ENCODE measurements at places on chromosomes 2 and 18. TPM values are rescaled to one million over a fixed set of nuclear protein-coding genes. Genes with fewer than 3 reads are reported as not detected.
A peak's percentile ranks its signal among the peaks of the same experiment; 100 is the strongest.

- H3K4me1 ChIP-seq: peaks cover 14% of the 10 kb centered on the region
- DNase-seq: no peak
- no peak overlapping the region for H3K27ac ChIP-seq
- H3K36me3 ChIP-seq: no peaks in the 10 kb centered on the region
- H3K4me3 ChIP-seq: no peak overlapping the region
These were observed 49.4 kb downstream of the RHOB start for GRCh38 chr2:20496076-20496872.

GRCh38 chr2:1517786-1518185, 104.5 kb downstream of the TPO start:
- H3K4me1 ChIP-seq: peaks cover 14% of the 10 kb centered on the region
- no peak for DNase-seq
- peak overlapping the region; percentile 5 for H3K27ac ChIP-seq
- H3K4me3 ChIP-seq: no peak overlapping the region
- peaks cover 10% of the 10 kb centered on the region for H3K36me3 ChIP-seq

DNA sequence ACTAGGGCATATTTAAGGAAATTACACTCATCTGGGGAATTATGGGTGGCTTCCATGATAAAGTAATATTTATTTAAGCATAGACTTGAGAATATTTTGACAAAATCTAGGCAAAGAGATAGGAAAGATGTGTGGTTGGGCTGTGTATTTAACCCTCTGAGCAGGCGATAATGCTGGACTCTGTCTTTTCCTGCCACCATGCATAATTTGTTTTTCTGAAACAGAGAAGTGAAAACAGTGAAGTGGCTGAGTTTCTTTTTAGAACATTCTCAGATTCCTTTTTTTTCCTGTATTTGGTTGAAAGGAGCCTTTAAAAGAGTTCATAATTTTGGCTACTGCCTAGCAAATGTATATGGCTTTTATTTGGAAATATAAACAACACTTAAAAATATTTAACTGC, 104.8 kb upstream of the CDH19 start:
- no peak overlapping the region for H3K4me3 ChIP-seq
- H3K27me3 ChIP-seq: no peaks in the 10 kb centered on the region
- H3K4me1 ChIP-seq: no peaks in the 10 kb centered on the region
- H3K36me3 ChIP-seq: no peaks in the 10 kb centered on the region

DNA sequence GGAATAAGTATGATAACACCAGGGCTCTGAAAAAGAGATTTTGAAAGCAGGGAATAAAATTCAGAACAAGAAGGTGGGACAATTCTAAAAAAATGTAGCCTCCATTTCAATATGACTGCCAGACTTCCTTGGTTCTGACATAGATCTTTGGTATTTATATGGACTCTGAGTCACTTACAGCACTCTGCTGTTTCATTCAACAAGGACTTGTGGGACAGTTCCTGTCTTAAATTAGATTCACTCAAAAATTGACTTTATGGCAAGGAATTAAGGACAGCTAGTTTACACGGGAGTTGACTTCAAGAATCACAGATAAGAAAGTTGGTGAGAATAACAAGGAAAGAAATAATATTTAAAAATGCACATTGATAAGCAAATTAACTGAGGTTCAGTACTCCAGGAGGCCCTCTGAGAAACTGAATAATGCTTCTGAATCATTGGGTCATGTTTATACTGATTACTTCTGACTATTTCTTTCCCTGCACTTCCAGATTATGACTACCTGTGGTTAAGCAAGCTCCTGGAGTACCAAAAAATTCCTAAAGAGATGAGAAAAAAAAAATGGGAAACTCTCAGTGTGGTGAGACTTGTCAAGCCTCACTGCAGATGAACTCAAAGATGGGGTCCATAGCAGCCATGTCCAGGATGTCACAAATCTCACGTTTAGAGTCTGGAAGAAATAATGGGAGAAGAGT, 828.3 kb upstream of the PIK3C3 start:
- no peak overlapping the region for H3K27ac ChIP-seq
- no peaks in the 10 kb centered on the region for H3K4me1 ChIP-seq
- no peaks in the 10 kb centered on the region for H3K36me3 ChIP-seq
- H3K27me3 ChIP-seq: no peaks in the 10 kb centered on the region
- H3K4me3 ChIP-seq: no peak overlapping the region

GRCh38 chr2:218320704-218321336, 28.5 kb upstream of the TMBIM1 start:
- no peaks in the 10 kb centered on the region for H3K36me3 ChIP-seq
- DNase-seq: no peak
- H3K4me3 ChIP-seq: no peak overlapping the region
- H3K4me1 ChIP-seq: peaks cover 16% of the 10 kb centered on the region

- peaks cover 4% of the 10 kb centered on the region for H3K27me3 ChIP-seq
- no peak overlapping the region for H3K4me3 ChIP-seq
- no peak for DNase-seq
These were observed 39.8 kb downstream of the GREB1 start for GRCh38 chr2:11573418-11574175.

DNA sequence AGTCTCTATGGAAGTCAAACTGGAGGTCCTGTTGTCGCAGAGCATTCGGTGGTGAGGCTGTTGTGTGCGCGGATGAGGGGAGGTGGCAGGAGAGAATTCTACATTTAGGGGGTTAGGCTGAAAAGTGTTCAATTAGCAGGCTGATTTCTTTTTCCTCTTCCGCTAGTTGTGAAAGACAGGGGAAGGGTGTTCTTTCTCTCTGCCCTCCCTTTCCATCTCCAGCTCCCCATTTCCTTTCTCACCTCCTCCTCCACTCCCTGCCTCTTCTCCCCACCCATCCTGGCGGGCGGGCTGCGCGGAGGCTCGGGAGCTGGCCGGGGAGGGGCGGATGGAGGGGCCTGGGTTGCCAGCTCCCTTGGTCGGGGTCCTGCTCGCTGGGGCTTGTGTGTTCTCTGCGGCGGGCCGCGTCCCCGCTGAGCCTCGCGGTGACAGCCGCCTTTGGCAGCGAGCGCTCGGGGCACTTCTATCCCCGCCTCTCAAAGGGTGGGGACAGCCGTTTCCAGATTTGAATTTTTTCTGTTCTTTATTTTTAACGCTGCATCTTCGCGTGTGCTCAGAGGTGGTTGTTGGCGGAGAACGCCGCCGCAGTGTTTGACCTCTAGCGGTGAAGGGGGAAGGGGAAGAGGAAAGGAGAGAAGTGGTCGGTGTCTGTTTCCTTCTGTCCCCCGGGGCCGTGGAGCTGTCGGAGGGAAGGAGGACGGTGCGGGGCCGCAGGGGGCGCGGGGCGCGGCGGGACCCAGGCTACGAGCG, 3.6 kb downstream of the SOX11 start:
- peaks cover 15% of the 10 kb centered on the region for H3K4me1 ChIP-seq
- peaks cover 19% of the 10 kb centered on the region for H3K36me3 ChIP-seq
- H3K4me3 ChIP-seq: peak overlapping the region; percentile 97
- peaks cover 47% of the 10 kb centered on the region for H3K27me3 ChIP-seq
- DNase-seq: peak; percentile 37
- H3K27ac ChIP-seq: peak overlapping the region; percentile 100

DNA sequence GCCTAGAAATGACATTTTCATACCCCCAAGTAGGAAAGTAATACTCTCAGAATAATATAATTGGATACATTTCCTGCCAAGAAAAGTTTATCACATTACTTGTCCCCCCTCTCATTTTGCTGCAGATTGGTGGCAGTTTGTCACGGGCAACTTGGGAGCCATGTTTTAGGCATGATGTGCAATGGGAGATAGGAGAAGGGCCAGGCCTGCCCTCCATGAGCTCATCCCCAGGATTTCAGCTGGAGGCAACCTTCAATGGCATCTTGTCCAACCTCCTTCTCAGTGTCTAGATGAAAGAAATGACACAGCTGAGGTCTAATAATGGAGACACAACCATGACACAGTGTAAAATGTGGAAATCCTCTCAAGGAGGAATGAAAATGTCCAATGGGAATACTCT, 11.4 kb upstream of the RAB31 start:
- H3K4me1 ChIP-seq: no peaks in the 10 kb centered on the region
- H3K27ac ChIP-seq: no peak overlapping the region

- H3K4me3 ChIP-seq: no peak overlapping the region
- no peaks in the 10 kb centered on the region for H3K36me3 ChIP-seq
- H3K27me3 ChIP-seq: no peaks in the 10 kb centered on the region
- H3K27ac ChIP-seq: no peak overlapping the region
These were observed 691.8 kb upstream of the NRXN1 start for GRCh38 chr2:51723691-51724090.

DNA sequence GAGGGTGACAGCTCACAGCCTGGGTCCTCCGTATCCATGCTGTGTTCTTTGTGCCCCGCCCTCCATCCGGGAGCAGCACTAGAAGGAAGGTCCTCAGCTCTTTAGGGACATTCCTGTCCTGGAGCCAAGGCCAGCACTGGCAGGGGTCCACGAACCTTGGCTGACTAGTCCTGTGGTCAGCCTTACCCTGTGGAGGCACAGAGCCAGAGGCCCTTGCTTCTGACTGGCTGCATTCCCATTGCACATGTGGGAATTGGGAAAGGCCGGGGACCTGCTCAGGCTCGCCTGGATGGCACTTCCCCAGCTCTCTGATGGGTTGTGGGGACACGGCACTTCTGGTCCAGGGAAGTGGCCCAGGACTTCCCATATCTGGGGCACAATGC, 24.9 kb upstream of the RHOB start:
- H3K27ac ChIP-seq: no peak overlapping the region
- H3K36me3 ChIP-seq: no peaks in the 10 kb centered on the region
- no peaks in the 10 kb centered on the region for H3K4me1 ChIP-seq
- no peak for DNase-seq

DNA sequence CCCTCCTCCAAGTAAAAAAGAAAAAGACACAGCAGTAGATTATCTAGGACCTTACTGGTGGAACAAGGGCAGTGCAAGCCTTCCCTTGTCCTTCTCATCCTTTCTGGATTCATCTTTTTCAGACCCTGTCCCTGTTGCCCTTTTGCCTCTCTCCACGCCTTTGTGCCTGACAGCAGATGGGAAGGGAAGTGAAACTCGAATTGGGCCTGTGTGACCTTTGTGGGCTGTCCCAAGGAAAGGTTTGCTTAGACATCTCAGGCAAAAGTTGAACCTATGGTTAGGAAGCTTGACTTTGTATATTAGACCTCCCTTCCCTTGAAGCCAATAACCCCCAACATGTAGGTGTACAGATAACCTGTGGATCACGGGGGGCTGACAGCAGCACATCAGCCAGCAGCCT, 185.3 kb downstream of the PRKCE start:
- no peak for DNase-seq
- no peaks in the 10 kb centered on the region for H3K36me3 ChIP-seq
- H3K27ac ChIP-seq: no peak overlapping the region

DNA sequence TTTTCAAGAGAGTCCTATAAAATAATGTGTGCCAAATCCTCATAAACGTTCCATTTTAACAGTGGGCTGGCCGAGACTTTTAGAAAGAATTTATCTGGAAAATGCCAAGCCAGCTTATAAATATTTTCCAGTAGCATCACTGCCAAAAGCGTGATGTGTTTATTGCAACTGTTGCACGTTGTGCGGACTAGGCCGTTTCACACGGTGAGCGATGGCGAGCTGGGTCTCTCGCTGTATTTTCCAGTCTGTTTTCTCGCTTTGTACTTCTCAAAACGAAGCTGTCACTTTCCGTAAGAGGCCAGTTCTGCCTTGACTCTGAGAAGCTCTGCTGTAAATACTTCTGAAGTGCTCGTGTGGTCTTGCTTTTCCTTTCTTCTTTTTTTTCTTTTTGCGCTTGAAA, 65.0 kb upstream of the ZNF236 start:
- H3K4me1 ChIP-seq: no peaks in the 10 kb centered on the region
- no peak for DNase-seq
- H3K4me3 ChIP-seq: no peak overlapping the region
- peaks cover 1% of the 10 kb centered on the region for H3K36me3 ChIP-seq
- H3K27me3 ChIP-seq: peaks cover 8% of the 10 kb centered on the region

GRCh38 chr18:48399303-48400075, 9.7 kb downstream of the ZBTB7C start:
- DNase-seq: no peak
- peak overlapping the region; percentile 9 for H3K4me3 ChIP-seq
- peaks cover 8% of the 10 kb centered on the region for H3K27me3 ChIP-seq
- H3K36me3 ChIP-seq: no peaks in the 10 kb centered on the region
- H3K27ac ChIP-seq: no peak overlapping the region

GRCh38 chr2:203645831-203646230, 60.6 kb upstream of the CD28 start:
- no peak overlapping the region for H3K27ac ChIP-seq
- H3K4me1 ChIP-seq: no peaks in the 10 kb centered on the region
- DNase-seq: no peak
- no peak overlapping the region for H3K4me3 ChIP-seq
- H3K36me3 ChIP-seq: no peaks in the 10 kb centered on the region

- no peak overlapping the region for H3K4me3 ChIP-seq
- no peak overlapping the region for H3K27ac ChIP-seq
- no peaks in the 10 kb centered on the region for H3K36me3 ChIP-seq
These were observed 207.2 kb downstream of the ETAA1 start for GRCh38 chr2:67604360-67604759.

DNA sequence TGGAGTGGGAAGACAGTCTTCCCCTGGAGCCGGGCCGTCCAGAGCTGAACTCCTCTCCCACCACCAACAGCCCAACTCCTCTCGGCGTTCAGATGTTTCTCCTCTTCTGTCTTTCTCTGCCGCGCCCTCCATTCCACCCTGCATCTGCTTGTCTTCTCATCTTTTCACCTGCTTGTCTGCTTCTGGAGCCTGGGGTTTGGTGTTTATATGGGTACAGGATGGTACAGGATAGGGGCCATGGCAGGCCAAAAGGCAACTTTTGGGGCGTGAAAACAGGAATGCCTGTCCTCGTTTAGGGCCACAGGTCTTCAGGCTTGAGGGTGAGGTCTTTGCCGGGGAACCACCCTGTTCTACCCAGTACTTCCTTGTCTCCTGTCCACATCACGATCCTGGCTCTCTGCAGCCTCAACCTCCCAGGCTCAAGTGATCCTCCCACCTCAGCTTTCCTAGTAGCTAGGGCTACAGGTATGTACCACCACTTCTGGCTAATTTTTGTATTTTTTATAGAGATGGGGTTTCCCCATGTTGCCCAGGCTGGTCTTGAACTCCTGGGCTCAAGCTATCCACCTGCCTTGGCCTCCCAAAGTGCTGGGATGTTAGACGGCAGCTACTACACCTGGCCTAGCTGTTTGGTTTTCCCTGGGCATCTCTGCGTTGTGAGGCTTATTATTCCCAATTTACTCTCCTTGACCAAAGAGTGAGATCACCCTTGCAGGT, 60.8 kb upstream of the REL start:
- no peak overlapping the region for H3K4me3 ChIP-seq
- no peak overlapping the region for H3K27ac ChIP-seq
- no peaks in the 10 kb centered on the region for H3K4me1 ChIP-seq
- DNase-seq: no peak
- H3K36me3 ChIP-seq: no peaks in the 10 kb centered on the region

DNA sequence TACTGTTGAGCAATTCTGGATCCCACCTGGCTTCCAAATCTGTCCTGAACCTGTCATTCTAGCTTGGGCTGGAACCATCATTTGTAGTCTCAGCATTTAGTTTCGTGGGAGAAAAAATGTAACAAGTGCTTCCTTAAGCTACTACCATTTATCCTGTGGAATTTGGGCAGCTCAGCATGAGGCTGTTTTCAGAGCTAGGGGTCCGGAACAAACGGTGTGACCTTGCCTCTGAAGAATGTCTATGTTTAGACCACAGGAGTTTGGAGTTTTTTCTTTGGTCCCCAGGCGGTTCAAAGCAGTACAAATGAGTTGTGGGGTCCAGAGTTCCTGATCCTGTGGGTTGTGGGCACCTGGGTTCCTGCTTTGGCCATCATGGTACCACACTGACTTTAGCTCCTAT, 59.1 kb upstream of the TMEM178A start:
- H3K4me1 ChIP-seq: no peaks in the 10 kb centered on the region
- H3K36me3 ChIP-seq: no peaks in the 10 kb centered on the region

GPR45 gene
- 0.44 TPM for total RNA-seq

FOXI3 gene
- total RNA-seq: 0.34 TPM
